ENCODE measurements at places on chromosomes 3 and 15.

DNA sequence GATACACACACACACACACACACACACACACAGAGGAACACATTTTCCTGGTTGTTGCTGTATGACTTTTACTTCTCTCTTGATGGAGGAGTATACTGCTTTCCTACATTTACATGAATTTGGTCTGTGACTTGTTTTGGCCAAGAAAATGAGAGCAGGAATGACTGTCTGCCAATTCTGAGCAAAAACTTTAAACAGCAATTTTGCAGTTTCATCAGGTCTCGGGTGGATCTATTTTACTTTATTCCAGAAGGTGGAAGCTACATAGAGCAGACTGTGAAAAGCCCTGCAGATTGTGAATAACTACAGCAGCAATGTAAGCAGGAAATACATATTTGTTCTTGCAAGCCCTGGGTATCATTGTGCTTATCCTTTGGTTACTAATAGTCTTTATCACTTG lies 1350.0 kb upstream of the EPHA6 start:
- DNase-seq: no peak

GRCh38 chr15:81914333-81914732 lies 131.5 kb downstream of the MEX3B start:
- no peak for DNase-seq

DNA sequence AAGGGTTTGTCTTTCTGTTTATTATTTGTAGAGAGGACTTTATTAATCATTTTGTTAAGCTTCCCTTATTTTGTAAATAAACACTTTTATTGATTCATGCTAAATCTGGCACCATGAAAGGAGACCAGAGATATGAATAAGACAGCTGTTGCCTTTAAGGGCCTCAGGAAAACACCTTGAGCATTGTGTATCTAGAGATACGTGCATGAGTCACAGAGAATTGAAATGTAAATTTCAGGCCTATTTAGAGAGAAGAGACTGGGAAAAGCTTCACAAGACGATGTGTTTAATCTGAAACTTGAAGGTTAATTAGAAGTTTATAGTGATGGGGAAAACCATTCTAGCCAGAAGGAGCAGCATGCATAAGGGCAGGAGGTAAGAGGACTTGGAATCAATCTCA lies 28.6 kb upstream of the UTS2B start:
- DNase-seq: no peak

DNA sequence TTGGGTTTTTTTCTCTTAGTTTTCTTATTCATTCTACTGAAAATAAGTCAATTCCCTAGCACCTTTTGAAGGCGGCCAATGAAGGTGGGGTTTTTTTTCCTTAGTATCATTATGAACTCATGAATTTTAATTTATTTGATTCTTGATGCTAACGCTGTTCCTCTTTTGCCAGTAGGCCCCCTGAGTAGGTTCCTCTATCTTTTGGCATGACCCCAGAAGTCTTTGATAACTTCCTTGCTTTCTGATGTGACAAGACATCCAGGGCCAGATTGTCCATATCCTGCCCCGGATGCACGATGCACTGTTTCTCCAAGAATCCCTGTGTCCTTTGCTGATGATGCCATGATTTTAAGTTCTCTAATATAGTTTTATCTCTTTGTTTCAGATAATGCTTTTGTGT lies 20.6 kb downstream of the LRRK1 start:
- DNase-seq: no peak

DNA sequence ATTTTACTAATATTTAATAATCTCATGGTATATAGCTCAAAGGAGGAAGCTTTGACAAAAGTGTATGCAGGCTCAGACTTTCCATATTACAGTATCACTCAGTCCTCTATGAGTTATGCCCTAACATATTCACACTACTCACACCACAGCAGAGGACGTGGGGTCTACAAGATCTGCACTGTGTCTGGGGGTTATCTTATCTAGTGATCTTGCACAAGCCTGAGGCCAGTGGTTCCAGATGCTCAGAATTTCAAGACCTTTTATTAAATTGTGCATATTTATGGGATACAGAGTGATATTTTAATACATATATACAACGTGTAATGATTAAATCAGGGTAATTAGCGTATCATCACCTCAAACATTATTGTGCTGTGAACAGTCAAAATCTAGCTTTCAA lies 933.1 kb downstream of the SQOR start:
- DNase-seq: no peak

GRCh38 chr15:60407415-60407805 lies 9.6 kb upstream of the ANXA2 start:
- no peak for DNase-seq

DNA sequence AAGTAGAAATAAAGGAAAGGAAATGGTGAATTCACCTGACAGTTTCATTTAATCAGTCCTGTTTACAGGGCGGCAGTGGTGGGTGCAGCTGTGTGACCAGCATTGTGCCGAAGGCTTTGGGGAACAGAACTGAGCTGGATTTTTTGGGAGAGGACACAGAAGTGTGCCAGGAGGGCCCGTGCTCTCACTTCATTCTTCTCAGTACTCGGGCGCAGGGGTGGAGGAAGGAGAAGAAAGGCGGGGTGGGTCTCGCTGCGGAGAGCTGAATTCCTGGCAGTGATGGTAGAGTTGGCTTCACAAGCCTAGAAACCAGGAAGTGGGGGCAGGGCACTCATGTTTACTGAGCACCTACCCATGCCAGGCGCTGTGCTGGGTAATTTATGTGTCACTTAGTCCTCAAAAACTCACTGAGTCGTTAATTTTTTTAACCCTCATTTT lies 64.6 kb downstream of the CRTC3 start:
- DNase-seq: no peak

DNA sequence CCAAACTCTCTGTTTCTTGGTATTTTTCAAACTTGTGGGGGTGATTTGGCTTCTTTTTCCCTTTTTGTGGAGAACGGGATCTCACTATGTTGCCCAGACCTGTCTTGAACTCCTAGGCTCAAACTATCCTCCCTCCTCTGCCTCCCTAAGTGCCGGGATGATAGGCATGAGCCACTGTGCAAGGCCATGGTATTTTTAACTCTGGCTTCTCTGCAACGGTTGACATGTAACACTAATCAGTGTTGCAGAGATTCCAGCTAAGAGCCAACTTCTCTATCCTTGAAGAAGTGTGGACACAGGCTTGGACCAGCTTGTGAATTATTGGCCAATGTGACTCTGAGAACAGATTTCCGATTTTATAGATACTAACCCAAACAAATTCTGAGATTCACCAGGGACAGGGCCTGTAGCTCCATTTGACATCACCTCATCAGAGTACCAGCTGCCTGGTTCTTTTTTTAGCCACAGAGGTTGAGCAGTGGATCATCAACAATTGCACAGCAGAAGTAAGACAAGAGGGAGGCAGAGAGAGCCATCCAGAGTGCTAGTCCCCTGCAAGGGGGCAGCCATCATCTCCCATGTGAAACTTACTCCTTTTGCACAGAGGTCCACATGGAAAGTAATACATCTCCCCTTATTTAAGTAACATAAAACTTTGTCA lies 98.1 kb upstream of the SYNPR start:
- no peak for DNase-seq

Measured in type B pancreatic cell (in vitro differentiated cells).